Frontal cortex (tissue), 4 donors: ENCODE measurements at places on chromosomes 5 and 9.

DNA sequence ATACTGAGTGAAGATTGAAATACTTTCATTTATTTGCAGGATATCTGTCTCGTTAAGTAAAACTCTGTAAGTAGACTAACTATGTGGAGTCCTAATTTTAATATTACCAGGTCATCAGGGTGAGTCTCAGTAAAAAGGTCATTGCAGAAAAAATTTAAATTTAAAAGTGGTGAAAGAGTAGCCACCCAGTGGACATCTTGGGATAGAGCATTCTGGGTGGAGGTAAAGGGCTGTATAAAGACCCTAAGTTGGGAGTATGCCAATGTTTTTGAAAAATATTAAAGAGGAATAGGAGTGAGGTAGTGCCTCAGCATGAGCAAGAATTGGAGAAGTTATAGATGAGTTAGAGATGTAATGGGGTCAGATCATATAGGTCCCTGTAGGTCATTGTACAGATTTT lies 145.5 kb downstream of the HMHB1 start:
- no peak for DNase-seq

DNA sequence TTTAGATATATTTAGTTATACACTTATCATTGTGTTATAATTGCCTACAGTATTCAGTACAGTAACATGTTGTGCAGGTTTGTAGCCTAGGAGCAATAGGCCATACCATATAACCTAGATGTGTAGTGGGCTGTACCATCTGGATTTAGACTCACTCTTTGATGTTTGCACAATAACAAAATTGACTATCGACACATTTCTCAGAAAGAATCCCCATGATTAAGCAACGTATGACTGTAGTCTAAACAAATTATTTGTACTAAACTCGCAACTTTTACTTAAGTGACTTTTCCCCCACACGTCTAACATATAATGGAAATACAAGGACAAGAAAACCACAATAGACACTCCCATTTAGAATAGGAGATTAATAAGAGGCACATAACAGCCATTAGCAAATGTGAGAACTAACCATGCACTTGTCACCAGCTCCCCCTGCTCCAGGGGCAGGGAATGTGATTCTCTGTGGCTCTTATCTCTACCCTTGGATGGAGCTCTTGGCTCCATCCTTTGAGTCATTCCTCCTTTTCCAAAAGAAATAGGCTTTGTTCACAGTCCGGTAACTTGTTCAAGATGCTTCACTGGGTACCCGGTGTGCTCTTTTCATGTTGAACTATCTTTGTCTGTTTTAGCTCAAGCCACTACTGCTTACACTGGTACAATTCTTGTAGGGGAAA lies 8.7 kb upstream of the B4GALT1 start:
- DNase-seq: no peak

GRCh38 chr9:37374892-37375291 lies 47.6 kb upstream of the GRHPR start:
- DNase-seq: no peak

DNA sequence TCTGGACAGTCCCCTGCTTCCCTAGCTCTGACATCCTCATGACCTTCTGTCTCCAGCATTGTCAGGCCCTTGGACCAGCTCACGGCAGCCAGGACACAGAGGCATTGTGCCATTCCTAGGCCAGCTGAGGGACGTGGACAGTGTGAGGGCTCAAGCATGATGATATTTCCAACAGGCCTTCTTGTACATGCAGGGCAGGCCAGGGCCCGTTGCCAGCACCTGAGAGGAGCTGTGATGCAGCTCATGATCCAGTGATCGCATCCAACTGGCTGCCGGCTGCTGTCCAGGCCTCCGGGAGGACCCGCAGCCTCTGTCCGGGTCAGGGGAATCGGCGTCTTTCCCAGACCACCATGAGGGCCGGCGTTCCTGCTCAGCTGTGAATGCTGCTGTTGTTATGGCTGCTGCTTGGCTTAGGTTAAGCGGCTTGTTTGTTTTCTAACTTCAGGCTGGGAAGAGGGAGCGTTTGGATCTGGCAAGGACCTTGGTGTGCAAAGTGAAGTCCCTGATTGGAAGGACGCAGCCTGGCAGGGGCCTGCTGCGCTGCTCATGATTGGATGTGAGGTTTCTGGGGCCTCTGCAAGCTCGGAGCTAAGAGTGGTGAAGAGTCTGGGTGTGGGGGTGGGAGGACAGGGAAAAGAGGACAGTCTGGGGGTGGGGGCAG lies 53.8 kb downstream of the PDZD2 start:
- peak; percentile 51 for DNase-seq

DNA sequence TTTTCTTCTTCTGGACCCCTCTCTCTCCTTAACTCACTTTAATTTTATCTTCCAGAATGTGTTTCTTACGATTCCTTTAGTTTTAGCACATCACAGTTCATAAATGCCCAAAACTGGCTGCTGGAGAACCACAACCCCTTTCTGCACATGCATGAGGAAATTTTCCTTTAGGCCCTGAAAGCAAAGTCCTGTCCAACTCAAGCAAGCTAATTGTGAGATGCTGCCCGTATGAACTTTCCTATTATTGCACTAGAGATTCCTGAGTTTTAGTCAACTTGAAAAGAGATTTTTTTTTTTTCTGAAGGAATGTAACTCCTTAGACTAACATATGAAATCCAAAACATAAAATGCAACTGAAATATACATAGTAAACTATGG lies 52.1 kb upstream of the DAB2 start:
- DNase-seq: no peak

- DNase-seq: no peak
Observed at GRCh38 chr9:112245126-112245525, 70.0 kb upstream of the SUSD1 start.

DNA sequence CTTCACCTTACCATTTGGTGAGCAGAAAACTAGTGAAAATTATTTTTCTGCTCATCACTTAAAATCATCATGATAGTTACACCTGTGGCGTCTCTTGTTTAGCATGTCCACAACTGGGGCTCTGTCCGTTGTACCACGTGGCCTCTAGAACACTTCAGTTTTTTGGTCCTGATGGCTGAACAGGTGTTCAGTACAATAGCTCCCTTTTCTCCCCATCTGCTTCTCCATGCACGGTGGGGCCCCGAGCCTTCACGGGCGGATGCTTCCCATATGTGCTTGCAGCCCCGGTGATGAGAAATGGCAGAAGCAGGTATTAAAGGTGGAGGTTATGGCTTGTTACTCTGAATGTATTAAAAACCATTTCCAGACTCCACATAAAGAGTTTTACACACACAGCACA lies 304.1 kb downstream of the CWC27 start:
- no peak for DNase-seq

DNA sequence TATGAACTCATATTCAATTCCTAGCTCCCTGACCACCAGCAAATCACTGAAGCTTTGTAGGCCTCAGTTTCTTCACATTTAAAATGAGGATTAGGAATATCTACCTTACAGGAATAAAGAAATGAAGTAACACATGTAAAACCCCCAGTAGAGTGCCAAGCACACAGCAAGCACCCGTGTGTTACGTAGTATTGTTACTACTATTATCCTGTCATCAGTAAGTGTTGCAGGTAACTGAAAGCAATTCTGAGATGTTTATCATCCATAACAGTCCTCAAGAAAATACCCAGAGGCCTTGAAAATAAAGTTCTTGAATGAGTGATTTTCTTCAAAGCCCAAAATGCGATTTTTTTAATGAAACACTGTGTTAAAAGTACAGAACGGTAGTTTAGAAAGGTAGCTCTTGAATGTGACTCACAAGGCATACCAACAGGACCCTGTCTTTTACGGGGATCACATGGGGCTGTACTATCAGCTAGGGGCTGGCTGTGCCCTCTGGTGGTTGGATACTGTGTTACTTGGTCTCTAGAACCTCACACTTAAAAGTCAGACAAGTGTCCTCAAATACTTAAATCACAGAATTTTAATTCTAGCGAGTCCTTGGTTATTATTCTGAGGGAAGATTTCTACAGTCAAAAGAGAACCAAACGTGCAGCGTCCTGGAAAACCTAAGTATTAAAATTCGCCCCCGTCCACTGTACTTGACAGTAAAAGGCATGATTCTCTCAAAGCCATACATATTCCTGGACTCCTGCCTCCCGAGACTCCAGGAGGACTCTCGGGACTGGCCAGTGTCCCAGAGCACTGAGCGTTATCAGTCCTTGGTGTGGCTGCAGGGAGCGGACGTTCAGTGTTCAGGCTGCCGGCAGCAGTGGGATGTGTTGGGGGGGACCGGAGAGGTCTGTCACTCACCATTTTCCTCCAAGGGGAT lies 725 bp downstream of the NDUFB6 start:
- peak; percentile 51 for DNase-seq

GRCh38 chr9:89576404-89576839 lies 28.4 kb upstream of the GADD45G start:
- DNase-seq: no peak

- DNase-seq: no peak
Observed at GRCh38 chr5:38060354-38060753, 198.0 kb upstream of the EGFLAM start.

DNA sequence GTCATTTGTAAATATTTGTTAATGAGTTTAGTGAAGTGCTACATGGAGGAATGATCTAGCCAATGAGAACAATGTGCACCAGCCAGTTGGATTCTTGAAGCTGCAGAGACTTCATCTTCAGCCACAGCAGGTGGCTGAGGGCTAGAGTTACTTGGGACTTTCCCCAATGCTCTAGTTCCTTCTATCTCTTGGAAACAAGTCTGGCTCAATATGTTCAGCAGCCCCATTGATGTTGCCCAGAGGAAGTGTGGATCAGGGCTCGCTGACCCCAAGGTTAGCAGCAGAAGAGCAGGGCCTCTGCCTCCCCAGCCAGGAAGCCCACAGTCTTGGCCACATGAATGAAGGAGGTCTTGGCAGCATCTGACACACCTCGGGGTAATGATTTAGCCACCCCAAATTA lies 117.5 kb downstream of the SLC1A3 start:
- DNase-seq: no peak

GRCh38 chr5:57494104-57495098 lies 11.8 kb upstream of the ACTBL2 start:
- no peak for DNase-seq

DNA sequence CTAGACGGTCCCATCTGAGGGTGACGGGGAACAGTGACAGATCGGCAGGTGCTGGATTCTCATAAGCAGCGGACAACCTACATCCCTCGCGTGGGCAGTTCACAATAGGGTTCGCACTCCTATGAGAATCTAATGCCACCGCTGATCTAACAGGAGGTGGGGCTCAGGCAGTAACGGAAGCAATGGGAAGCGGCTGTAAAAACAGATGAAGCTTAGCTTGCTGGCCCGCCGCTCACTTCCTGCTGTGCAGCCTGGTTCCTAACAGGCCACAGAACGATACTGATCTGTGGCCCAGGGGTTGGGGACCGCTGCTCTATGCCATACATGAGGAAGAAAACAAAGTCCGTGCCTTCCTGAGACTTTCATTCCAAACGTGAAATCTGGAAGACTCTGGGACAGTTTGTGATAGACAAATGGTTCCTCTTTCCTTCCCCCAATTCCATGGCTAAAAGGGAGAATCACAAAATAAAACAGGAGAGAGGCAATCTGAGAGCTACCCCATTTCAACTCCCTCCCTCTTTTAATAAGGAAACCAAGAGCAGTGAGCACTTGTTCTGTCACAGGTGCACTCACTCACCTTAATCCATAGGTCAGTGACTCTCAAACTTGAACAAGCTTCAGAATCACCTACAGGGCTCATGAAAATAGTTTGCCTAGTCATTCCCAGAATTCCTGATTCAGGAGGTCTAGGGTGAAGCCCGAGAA lies 12.1 kb downstream of the PDCL start:
- no peak for DNase-seq

GRCh38 chr5:133734916-133735315 lies 122.6 kb upstream of the FSTL4 start:
- no peak for DNase-seq

- peak; percentile 14 for DNase-seq
Observed at GRCh38 chr5:50751064-50751657, 84.7 kb downstream of the PARP8 start.

- no peak for DNase-seq
Observed at GRCh38 chr9:6917162-6917561, 159.4 kb downstream of the KDM4C start.

GRCh38 chr9:107863396-107863795 lies 373.8 kb upstream of the KLF4 start:
- no peak for DNase-seq

- DNase-seq: no peak
Observed at GRCh38 chr5:166505544-166505943, 1785.9 kb upstream of the WWC1 start.

GRCh38 chr5:174312641-174313040 lies 267.1 kb downstream of the NSG2 start:
- no peak for DNase-seq

- no peak for DNase-seq
Observed at GRCh38 chr9:31683116-31683515, 701.3 kb upstream of the ACO1 start.

DNA sequence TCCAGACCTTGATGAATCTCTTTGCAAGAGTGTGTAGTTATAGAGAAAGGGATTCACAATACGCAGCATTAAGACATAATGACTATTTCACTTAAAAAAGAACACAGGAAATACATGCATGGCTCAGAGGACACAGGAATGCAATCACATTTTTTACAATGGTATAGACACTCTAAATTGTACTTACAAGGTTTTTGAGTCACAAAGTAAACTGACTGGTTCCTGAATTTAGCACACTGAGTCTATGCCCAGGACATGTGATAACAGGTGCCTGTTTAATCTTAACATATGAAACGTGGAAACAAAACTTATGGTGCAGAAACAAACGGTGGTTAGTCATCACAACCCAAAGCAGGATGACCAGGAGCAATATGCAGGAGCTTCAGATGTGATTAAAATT lies 6.7 kb downstream of the EPB41L4A start:
- no peak for DNase-seq

DNA sequence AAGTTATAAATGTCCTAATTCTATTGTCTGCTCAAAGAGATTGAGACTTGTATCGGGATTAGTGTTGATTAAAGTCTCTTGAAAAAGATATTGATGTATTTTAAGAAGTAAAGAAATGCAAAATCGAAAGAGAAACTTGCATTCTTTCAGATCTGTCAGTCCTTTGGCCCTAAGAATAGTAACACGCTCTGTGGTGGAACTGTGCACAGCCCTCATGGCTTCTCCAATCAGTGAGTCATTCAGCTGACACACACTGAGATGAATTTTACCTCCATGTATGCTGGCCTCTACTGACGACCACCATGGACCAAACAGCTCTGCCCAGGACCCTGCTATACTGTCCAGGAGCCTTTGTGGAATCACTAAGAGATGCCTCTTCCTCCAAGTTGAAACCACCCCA lies 232.4 kb downstream of the ESM1 start:
- no peak for DNase-seq

DNA sequence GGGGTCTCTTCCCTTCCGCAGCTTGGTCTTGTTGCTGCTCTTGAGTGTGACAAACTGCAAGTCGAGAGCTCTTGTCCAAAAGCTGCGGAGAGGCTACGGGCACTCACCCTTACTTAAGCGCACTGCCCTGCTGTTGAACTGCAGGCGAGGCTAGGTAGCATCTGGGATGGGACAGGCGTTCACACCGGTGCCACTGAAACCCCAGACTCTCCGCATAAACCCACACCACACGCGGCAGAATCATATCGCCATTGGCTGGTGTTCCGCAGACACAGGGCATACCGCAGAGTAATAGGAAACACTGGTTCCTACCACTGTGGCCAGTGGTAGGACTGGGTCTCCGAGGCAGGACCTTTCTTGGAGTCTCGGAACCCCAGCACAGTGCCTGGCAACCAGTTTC lies 2.2 kb upstream of the NPR3 start:
- no peak for DNase-seq

GRCh38 chr5:168969326-168969886 lies 331.5 kb downstream of the SLIT3 start:
- DNase-seq: no peak

GRCh38 chr9:96844040-96844439 lies 10.3 kb downstream of the ZNF782 start:
- no peak for DNase-seq
